ENCODE measurements at places on chromosomes 2 and 18.

GRCh38 chr2:201257381-201257955, 2.9 kb upstream of the CASP8 start:
- DNase-seq: no peak

- DNase-seq: no peak
Measured at GRCh38 chr2:14720319-14720718, 87.8 kb downstream of the LRATD1 start.

- no peak for DNase-seq
Measured at GRCh38 chr2:151718796-151719195, 15.5 kb downstream of the NEB start.

DNA sequence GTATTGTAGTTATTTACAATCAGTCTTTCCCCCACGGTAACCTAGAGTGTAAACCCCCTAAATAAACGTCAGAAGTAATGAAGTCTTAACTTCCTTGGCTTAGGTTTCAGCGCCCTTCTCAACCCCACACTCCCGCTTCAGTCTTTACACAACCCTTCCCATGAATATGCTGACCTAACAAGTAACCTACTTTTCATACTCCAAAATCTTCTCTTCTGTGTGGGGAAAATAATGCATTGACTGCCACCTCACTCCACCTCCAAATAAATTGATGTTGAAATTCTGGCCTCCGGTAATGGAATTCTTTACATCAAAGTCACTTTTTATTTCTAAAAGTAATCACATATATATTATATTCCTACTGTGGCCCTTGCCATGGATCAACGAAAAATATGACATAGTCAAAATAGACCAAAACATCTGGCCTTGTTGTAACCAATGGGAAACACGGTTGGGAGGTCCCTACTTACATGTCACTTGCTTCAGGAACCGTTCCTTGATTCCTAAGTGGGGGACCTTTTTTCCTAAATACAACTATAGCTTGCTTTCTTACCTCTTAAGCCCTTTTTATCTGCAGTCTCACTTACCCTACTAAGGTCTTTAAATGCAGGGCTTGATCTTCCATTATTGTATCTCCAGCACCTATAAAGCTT, 961 bp downstream of the GEN1 start:
- DNase-seq: no peak

DNA sequence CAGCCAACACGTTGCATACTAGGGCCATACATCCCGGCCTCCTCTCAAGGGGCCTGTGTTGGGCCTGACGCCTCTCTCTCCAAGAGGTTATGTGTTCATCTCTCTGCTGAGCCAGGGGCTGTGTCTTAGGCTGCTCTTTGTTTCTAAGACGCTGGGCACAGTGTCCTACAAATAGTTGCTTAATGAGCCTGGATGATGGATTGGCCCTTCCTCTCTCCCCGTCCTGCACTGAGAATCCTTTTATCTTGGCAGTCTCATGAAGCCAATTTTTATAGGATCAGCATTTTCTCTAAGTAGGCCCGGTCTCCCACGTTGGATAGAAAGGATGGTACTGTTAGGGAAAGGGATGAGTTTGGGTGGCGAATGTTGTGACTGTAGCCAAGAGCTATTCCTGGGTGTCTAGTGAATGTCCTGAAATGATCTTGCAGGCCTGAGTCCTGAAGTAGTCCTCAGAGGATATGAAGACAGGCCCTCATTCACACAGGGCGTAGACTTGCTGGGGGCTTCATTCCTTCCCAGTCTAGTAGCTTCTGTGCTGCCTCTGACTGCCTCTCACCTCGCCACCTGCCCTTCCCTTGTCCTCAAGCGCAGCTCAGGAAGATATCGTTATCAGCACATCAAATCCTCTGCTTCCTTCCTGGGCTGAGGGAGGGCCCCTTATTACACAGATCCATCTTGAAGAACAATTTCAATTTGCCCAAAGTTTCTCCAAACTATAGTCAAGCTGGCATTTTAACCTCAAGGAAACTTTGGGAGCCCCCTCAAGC, 8.8 kb downstream of the LBH start:
- no peak for DNase-seq

- DNase-seq: no peak
Measured at GRCh38 chr2:179376881-179377280, 112.2 kb upstream of the SESTD1 start.

GRCh38 chr18:10067670-10068659, 154.1 kb downstream of the VAPA start:
- no peak for DNase-seq

DNA sequence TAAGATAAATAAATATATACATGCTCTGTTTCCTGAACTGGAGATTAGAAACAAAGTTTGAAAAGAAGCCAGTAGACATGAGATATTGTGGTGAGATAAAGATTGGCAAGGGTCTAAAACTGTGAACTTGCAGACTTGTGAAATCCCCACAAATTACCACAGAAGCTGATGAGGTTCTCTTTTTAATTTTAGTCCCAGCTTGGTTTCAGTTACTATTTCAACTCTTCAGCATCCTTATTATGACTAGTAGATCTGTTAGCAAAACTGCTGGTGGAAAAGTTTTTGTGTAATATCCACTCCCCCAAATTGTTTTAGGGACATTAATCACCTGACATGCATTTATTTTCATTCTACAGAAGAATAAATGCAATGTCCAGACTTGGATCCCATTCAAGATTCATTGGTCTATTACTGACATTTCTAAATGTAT, 20.8 kb downstream of the RASGRP3 start:
- DNase-seq: no peak

- DNase-seq: no peak
Measured at GRCh38 chr2:71453404-71454220, at the start of gene DYSF. Gene DYSF, plus strand, starts transcription at chr2:71453561.

DNA sequence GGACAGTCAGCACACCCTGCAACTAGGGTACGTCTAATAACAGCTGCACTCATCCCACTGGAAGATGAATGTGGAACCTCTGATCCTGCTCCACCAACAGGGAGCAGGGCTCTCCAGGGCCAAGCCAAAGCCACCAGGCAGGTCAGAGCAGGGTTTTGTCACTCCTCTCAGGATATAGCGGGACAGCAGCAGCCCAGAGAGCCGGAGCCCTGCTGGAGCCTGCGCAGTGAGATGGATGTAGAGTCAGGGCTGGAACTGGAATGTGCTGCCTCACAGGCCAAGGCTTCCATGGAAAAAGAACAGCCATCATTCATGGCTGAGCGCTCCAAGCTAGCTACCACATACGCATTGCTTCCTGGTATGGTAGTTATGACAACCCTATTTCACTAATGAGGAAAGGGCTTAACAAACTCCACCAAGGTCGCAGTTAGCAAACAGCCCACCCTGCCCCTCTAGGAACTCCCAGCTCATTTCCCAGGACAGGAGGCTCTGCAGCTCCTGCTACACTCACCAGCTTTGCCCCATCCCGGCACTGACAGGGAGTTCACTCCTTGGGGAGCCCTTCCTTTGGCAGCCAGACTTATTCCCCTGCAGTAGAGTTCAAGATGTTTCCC, 85.2 kb downstream of the HS1BP3 start:
- DNase-seq: peak; percentile 81

DNA sequence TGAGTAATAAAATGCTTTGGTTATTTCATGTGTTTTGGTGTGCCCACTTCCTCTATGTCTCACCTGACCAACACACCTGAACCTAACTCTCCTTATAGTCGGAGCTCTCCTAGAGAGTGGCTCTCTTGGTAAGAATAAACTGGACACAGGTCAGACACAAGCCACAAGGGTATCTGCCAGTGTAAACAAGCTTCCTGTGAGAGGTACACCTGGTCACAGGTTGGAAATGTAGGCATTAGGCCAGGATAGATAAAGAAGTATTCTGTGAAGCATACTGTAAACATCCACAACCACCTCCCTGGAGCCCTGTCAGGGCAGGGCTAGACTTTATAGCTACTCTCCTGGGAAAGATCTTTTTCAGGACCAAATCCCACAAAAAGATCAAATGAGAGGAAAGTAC, 69.4 kb downstream of the ZDBF2 start:
- no peak for DNase-seq
